Panc1 (cell line): ENCODE measurements at places on chromosomes 4 and X.
A peak's percentile ranks its signal among the peaks of the same experiment; 100 is the strongest.

GRCh38 chr4:188127214-188127874, 11.9 kb upstream of the TRIML1 start:
- DNase-seq = peak; percentile 64

GRCh38 chrX:80430826-80431504, 10.7 kb downstream of the TENT5D start:
- no peak for DNase-seq

DNA sequence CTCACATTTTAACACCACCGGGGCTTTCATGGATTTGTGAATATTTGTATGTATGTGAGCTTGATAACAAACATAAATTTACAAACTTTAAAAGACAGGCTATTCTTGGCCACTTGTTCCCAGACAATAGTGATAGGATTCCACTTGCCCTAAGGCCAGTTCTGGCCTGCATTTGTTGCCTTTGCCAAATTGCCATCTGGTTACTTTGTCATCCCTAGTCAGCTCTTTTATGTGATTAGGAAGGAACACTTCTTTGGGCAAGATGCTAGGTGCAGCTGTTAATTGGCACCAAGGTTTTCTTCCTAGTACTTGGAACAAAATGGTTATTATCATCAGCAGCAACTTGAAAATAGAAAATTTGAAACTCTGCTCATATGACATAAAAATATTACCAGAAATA, 63.3 kb downstream of the CCSER1 start:
- DNase-seq = no peak

- no peak for DNase-seq
These were observed 24.9 kb upstream of the ZDHHC15 start for GRCh38 chrX:75547783-75548182.

GRCh38 chr4:73704314-73705055, 35.9 kb upstream of the CXCL8 start:
- peak; percentile 82 for DNase-seq

GRCh38 chr4:139795527-139796314, 130.1 kb downstream of the MGST2 start:
- no peak for DNase-seq

GRCh38 chr4:74615411-74615810, 170.5 kb downstream of the AREG start:
- DNase-seq = no peak

GRCh38 chrX:1884446-1884845, 269.6 kb downstream of the ASMT start:
- DNase-seq = no peak

DNA sequence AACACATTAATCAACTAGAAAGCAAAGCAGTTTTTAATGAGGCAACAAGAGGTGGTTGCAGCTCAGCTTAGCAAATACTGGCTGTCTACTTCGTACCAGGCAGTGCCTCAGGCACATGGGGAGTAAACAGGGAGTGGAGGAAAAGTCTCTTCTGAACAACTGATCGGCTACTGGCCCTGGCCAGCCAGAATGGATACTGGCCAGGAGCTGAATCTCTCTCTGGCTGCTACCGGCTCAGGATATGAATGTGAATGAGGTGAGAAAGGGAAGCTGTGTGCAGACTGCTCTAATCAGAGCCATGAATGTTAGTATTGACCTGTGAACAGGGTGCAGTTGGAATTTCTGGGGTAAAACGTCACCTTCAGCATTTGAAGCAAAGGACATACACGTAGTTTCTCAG, 77.3 kb downstream of the STK32B start:
- no peak for DNase-seq

DNA sequence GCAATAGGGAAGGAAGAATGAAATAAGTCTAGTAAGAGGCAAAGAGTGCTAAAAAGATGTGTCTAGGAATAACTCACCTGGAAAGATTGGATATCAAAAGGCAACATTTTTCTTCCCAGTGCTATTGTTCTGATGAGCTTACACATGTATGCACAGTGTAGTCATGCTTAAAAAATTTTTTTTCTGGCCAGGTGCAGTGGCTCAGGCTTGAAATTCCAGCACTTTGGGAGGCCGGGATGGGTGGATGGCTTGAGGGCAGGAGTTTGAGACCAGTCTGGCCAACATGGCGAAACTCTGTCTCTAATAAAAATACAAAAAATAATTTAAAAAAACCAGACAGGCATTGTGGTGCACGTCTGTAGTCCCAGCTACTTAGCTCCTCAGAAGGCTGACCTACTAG, 795.8 kb upstream of the IGFBP7 start:
- DNase-seq = no peak

DNA sequence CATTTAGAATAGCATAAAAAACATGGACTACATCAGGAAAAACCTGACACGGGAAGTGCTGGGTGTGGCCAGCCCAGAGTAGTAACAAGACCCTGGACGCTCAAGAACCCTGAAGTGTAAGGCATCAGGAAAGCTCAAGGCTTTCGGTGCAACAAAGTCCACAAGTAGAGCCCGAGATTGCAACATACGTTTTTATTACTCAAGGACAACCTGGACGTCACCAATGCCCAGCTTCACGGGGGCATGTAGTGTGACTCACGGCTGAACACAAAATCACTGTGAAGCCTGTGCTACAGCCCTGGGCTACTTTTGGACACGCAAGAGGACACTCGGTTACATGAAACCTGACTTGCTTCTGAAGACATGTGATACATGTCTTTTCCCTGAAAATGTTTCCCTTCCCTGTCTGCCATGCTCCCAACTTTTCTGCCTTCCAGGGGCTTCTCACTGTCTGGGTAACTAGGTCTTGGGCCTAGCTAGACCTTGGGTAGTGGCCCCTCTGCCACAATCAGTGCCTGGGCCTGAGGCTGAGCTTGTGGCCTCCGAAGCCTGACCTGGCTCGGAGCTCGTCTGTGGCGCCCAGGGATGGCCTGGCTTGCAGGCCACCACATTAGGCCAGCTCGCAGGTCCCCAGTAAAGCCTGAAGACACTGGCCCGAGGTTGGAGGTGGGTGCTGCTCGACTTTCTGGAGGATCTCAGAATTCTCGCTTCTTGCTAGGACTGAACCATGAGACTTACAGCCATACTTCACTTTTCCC, 9.2 kb downstream of the IRAK1 start:
- no peak for DNase-seq

GRCh38 chr4:120971884-120972283, 49.4 kb upstream of the PRDM5 start:
- DNase-seq = no peak

GRCh38 chr4:76341063-76341462, 34.5 kb downstream of the STBD1 start:
- no peak for DNase-seq
